ENCODE measurements at places on chromosomes 2 and 18. TPM values are rescaled to one million over a fixed set of nuclear protein-coding genes. Genes with fewer than 3 reads are reported as not detected.

DNA sequence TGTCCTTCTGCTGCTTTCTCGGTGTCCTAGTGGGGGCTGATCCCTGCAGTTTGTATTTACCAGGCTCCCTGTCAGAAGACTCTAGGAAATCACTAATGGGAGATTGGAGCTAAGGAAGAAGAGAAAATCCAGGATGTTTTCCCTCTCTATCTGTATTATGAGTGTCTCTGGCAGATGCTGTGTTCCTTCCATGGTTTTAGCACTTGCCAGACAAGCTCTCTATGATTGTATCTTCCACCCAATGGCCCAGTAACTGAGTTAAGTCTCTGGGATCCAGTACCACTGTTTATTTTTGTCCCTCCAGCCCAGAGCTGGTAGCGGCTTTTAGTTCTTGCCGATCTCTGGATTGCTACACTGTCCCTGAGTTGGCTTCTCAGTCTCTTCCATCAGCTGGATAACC lies 494.8 kb upstream of the SLC39A10 start:
- H3K36me3 ChIP-seq = no peaks in the 10 kb centered on the region
- H3K4me1 ChIP-seq = no peaks in the 10 kb centered on the region
- H3K27me3 ChIP-seq = no peaks in the 10 kb centered on the region
- no peak overlapping the region for H3K4me3 ChIP-seq
- DNase-seq = no peak

DNA sequence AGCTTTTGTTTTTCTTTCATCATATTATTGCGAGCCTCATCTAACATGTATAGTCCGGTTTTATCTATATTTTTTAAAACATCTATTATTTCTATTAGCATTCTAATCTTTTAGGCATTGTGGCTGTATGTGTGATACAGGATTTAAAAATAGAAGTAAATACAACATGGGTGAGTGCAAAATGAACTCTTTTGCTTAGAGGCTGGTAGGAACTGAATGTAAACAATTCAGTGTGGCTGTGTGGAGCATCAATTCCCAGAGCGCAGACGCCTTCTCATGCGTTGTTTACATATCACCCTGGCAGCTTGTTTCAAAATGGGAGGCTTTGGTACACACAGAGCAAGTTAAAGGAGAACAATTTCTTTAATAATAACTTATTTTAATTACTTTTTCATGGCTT lies 836 bp downstream of the DTNA start:
- no peaks in the 10 kb centered on the region for H3K27me3 ChIP-seq
- H3K27ac ChIP-seq = peak overlapping the region; percentile 62
- no peaks in the 10 kb centered on the region for H3K36me3 ChIP-seq

DNA sequence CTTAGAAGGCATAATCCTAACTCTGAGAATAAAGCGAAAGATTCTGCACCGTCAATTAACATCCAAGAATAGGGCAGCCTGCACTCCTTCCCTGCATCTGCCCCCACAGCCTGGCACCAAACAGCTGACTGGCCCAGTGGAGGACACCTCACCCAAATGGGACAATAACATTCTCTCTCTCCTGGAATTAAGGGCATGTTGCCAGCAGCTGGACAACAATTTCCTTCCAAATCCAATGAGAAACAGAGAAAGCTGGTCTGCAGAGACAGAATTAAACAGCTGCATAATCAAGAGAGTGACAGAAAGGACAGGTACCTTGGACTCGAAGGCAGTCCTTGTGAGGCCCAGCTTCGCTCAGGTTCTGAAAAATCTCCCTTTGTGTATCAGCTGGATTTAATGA lies 15.0 kb downstream of the COX7A2L start:
- no peaks in the 10 kb centered on the region for H3K27me3 ChIP-seq
- peaks cover 8% of the 10 kb centered on the region for H3K36me3 ChIP-seq
- H3K4me1 ChIP-seq = peaks cover 11% of the 10 kb centered on the region
- H3K4me3 ChIP-seq = no peak overlapping the region

DNA sequence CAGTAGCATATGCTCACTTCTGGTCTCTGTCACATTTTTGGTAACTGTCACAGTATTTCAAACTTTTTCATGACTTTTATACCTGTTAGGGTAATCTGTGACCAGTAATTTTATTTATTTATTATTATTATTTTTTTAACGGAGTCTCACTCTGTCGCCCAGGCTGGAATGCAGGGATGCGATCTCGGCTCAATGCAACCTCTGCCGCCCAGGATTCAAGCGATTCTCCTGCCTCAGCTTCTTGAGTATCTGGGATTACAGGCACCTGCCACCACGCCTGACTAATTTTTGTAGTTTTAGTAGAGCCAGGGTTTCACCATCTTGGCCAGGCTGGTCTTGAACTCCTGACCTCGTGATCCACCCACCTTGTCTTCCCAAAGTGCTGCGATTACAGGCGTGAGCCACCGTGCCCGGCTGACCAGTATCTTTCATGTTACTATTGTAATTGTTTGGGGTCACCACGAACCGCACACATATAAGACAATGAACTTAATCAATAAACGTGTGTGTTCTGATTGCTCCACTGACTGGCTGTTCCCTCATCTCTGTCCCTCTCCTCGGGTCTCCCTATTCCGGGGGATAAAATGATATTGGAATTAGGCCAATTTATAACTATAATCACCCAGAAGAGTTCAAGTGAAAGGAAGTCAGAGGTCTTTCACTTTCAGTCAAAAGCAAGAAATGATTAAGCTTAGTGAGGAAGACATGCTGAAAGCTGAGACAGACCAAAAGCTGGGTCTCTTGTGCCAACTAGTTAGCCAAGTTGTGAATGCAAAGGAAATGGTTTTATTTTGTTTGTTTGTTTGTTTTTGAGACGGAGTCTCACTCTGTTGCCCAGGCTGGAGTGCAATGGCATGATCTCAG lies 22.9 kb downstream of the TGIF1 start:
- no peak for DNase-seq
- H3K27me3 ChIP-seq = no peaks in the 10 kb centered on the region
- no peaks in the 10 kb centered on the region for H3K36me3 ChIP-seq

DNA sequence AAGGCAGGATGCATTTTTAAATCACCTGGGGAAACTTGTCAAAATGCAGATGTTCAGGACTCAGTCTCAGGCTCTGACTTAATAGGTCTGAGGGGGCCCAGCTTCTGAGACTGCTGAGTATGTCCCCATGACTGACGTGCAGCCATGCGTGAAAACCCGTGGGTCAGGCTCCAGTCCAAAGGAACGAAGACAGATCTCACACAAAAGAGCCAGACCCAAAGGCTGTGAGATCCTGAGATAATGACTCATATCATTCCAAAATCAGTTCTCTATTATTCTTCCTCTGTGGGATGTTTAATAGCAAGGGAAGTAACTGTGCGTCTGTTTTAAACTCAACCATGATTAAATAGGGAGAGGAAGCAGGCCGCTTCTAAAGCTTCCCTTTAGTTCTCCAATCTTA lies 107.4 kb upstream of the ACAA2 start:
- H3K4me3 ChIP-seq = no peak overlapping the region
- H3K27ac ChIP-seq = no peak overlapping the region
- no peaks in the 10 kb centered on the region for H3K36me3 ChIP-seq
- peaks cover 6% of the 10 kb centered on the region for H3K4me1 ChIP-seq

DNA sequence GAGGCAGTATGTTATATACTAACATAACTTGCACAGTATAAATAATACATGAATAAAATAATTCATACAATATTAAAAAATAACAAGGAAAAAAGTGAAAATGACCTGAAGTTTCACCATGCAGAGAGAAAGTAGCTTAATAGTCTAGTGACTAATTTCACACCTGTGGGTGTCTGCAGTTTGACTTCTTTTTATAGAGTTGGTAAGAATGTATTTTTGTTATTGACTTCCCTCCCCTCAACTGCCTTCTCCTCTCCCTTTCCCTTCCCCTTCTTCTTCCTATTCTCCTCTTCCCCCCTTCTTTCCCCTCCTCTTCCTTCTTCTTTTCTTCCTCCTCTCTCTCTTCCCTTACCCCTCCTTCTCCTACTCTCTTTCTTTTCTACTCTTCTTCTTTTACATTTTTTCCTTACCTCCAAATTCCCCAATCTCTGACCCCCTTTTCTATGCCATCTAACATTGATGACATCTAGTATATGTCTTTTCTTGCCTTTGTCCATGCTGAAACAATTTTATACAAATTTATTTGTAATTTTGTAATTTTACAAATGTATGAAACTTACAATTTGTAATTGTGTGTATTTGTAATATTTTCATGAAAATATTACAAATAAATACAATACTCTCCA lies 3.1 kb downstream of the DNAH6 start:
- H3K4me3 ChIP-seq = no peak overlapping the region
- H3K27ac ChIP-seq = no peak overlapping the region
- H3K4me1 ChIP-seq = no peaks in the 10 kb centered on the region

DNA sequence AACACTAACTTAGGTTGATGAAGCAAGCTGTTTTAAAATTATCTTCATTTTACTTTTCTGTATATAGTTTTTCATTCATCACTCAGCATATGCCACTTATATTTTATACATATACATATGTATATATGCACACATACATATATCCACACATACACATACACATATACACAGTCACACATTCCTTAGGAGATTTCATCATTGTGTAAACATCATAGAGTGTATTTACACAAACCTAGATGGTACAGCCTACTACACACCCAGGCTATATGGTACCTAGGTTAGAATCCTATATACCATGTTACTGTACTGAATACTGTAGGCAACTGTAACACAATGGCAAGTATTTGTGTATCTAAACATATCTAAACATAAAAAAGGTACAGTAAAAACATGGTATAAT lies 295.5 kb upstream of the LYPD1 start:
- H3K4me3 ChIP-seq = no peak overlapping the region
- DNase-seq = no peak
- H3K27me3 ChIP-seq = no peaks in the 10 kb centered on the region

DNA sequence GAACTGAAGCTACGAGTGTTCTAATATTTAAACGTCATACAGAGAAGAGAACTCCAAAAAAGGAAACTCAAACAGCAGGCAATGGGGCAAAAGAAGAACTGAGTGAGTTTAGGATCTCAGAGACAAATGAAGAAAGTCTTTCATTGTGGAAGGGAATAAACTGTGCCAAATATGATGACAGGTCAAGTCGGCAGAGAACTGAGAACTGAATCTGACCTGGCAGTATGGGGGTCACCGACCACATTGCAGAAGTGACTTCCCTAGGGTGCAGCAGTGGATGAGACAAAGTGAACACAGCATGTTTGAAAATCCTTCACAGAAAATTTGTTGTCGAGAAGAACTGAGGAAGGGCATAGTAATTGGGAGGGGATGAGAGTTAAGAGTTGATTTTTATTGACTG lies 55.9 kb downstream of the TTC21B start:
- H3K27me3 ChIP-seq = no peaks in the 10 kb centered on the region
- no peak overlapping the region for H3K27ac ChIP-seq
- H3K36me3 ChIP-seq = peaks cover 18% of the 10 kb centered on the region
- H3K4me3 ChIP-seq = no peak overlapping the region
- peaks cover 6% of the 10 kb centered on the region for H3K4me1 ChIP-seq

DNA sequence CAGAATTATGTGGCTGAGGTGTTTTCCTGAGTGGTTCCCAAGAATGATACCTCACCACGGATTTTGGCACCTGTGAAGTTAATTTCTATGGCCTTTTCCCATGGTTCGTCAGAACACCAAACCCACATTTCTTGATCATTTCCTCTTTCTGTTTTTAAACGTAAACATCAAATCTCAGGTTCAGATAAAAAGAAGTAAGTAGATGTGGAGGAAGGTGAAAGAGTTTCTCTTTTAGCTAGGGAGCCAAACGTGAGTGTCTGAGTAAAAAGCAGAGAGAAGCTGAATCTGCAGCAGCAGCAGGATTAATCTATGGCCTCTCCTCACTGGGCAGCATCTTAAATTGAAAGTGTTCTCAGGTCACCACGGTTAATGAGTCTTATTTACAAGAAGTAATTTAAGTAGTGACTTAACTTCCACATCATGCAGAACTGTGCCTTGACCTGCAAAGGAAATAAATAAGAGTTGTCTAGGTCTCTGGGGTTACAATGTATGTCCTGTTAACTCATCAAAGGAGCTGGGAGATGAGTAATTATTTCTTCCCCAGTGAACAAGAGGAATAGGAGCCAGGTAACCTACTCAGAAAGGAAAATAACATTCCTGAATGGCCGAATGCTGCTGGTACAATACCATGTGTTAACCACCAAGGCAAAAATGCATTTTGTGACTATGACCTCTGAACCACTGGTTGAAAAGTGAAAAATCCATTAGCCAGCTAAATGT lies 139.6 kb upstream of the NETO1 start:
- no peak overlapping the region for H3K27ac ChIP-seq
- no peak for DNase-seq
- H3K27me3 ChIP-seq = no peaks in the 10 kb centered on the region
- H3K36me3 ChIP-seq = no peaks in the 10 kb centered on the region

- H3K27me3 ChIP-seq = no peaks in the 10 kb centered on the region
- H3K4me3 ChIP-seq = no peak overlapping the region
- no peaks in the 10 kb centered on the region for H3K4me1 ChIP-seq
- H3K27ac ChIP-seq = no peak overlapping the region
- no peaks in the 10 kb centered on the region for H3K36me3 ChIP-seq
These were observed 13.7 kb upstream of the PER2 start for GRCh38 chr2:238302087-238302486.

DNA sequence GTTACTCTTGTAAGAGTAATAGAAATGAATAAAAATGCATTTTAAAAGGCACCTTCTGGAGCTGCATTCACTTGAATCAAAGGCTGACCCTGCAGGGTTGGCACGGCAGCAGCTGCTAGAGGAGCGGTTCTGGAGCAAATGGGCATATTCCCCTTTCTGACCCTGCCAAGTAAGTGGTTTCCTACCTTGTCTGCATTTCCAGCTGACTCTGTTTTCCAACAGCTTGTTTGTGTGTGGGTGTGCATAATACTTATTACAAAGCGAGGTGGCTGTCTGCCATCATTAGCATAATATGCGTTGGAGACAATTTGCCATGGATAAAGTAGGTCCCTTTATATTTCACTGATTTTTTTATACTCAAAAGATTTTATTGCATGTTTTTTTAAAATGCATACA lies 21.3 kb upstream of the TTN start:
- peak overlapping the region; percentile 58 for H3K27ac ChIP-seq
- peaks cover 51% of the 10 kb centered on the region for H3K4me1 ChIP-seq
- H3K4me3 ChIP-seq = peak overlapping the region; percentile 48
- H3K36me3 ChIP-seq = no peaks in the 10 kb centered on the region

DNA sequence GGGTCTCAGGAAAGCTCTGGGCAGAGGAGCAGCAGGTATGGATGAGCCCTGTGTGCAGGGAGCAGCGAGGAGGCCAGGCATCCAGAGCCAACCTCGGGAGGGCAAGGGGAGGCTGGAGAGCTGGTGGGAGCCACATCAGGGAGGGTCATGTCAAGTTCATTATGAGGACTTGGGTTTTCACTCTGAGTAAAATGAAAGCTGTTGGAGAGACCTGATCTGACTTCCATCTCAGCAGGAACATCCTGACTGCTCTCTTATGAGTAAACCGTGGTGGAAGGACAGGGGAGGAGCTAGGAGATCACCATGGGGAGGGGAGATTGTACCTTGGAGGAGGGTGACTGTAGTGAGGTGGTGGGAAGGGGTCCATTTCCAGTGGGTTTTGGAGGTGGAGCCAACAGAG lies 209.8 kb downstream of the LDLRAD4 start:
- H3K27ac ChIP-seq = peak overlapping the region; percentile 88
- H3K4me1 ChIP-seq = peaks cover 68% of the 10 kb centered on the region
- H3K27me3 ChIP-seq = no peaks in the 10 kb centered on the region
- no peaks in the 10 kb centered on the region for H3K36me3 ChIP-seq

- H3K4me1 ChIP-seq = peaks cover 12% of the 10 kb centered on the region
- DNase-seq = no peak
- no peaks in the 10 kb centered on the region for H3K36me3 ChIP-seq
These were observed 43.7 kb downstream of the SH3BP4 start for GRCh38 chr2:234995332-234996068.

Gene CIB4
- not detected for total RNA-seq

Gene ECEL1
- total RNA-seq = 1.6 TPM

Gene SERPINB3
- not detected for total RNA-seq

Gene DARS1
- total RNA-seq = 67.9 TPM

Gene POTEE
- not detected for total RNA-seq

Gene FAM117B
- 5.6 TPM for total RNA-seq

Gene POTEI
- total RNA-seq = not detected

Gene SMCHD1
- 107 TPM for total RNA-seq

Gene LGALSL
- total RNA-seq = 19.3 TPM

Gene CNGA3
- total RNA-seq = not detected

All from thoracic aorta (tissue), 2 donors.